ENCODE measurements at places on chromosomes 6 and 20.

DNA sequence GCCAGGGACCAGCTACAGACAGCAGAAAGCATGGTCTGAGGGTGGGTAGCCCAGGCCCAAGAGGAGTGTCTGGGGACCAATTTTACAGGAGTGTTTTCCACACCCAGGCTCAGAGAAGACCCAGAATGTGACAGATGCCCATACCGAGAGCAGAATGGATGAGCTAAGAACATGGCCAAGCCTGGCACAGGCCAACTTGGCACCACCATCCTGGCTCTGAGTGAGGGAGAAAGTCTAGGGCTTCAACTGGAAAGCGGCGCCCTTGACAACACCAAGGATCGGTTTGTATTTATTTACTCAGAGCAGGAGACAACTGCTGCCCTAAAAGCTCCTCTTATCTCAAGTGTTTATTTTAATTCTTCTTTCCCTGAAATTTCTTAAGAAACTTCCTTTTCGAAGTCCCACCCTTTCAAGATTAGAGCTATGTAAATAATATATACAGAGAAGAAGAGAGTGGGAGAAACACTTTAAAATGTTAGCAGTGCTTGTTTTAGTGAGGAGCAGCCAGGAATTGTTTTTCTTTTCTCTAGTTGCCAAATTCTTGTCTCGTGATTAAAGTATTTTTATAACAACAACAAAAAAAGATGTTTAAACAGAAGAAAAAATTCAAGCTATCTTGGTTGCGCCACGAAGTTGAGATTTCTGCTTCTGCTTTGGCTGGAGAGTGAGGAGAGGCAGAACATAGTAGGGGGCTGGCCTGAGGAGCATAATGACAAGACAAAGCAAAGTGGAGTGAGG is 16.2 kb downstream of the TNXB start:
- DNase-seq, result no peak

- no peak for DNase-seq
These were observed 489 bp downstream of the TBX18 start for GRCh38 chr6:84763886-84764331.

- no peak for DNase-seq
These were observed 679.5 kb upstream of the NRSN1 start for GRCh38 chr6:23446469-23446967.

DNA sequence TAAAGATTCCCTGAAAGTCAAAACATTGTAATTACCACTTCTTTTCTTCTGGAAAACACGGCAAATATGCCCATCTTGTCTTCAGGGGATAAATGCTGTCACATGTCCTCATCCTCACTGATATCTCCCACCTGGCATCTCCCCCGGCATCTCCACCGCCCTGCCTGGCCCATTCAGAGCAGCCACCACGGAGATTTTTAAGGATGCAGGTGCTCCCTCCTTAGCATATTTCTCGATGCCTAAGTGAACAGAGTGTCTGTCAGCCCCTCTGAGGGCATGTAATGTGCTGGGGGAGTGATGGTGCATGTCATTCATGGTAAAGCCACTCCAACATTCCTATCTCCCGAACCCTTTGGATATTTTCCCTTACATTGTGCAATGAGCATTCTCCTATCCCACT is 215.5 kb downstream of the PREX1 start:
- DNase-seq, result no peak

DNA sequence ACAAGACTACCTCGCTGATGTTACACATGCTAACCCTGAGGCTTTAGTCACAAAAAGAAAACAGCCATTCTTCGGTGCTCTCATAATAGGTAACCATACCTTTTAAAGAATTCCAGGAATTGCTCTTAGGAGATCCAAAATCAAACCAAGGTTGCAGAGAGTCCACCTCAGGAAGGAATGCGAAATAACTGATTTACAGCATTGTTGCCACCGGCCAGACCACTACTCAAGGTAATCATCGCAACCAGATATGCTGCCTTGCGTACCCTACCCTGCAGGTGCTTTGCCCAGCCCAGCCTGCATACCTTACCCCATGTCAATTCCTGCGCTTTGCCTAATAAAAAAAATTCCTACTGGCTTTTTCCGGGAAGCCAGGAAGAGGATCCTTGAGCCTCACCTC is 27.0 kb downstream of the NUP153 start:
- no peak for DNase-seq

DNA sequence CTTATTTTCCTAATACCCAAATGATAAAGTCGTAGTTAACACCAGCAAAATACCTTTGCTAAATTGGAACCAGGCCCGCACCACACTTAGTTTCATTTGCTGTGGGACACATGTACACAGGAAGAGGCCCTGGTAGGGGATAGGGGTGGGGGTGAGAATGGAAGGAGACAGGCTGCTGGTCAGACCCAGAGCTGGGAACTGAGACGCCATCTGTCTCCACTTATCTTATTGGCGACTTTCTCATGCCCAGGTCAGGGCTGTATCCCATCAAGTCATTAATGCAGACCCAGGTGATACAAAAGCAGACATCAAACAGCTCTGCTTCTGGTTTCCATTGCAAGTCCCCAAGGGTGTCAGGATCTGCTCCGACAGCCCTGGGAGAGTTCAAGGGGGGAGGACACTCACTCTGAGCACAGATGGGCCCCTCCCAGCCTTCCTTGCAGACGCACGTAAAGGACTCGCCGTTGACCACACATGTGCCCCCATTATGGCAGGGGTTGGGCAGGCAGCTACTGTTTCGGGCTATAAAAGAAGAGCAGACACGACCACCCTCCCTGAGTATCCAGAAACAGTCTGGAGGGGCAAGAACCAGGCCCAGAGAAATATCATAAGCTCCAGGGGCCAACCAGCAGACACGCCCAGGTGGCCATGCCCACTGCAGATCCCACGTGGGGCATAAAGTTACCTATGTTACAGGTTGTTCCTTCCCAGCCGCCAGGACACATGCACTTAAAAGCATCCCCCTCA is 29.2 kb downstream of the JAG1 start:
- DNase-seq, result no peak

- DNase-seq, result no peak
These were observed 118.1 kb upstream of the ENPP5 start for GRCh38 chr6:46288835-46289234.

DNA sequence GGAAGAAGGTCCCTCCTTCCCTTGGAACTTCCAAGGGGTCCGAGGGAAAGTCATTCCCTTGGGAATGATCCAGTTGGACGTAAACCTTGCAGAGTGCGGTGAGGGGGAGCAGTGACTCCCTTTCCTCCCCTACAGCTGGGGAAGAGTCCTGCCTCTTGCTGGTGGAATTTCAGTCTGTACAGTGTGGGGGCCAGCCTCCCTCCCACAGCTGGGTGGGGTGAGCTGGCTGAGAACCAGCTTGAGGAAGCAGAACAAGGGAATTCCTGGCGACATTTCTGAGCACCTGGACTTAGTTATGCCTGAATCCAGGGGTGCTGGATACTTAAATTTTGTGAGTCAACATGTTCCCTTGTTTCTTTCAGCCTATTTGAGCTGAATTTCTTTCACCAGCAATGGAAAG is 152.0 kb downstream of the ANKRD60 start:
- DNase-seq, result no peak

- no peak for DNase-seq
These were observed 32.5 kb upstream of the SMLR1 start for GRCh38 chr6:130794738-130795137.

- no peak for DNase-seq
These were observed 58.3 kb downstream of the IPCEF1 start for GRCh38 chr6:154298297-154298696.

- no peak for DNase-seq
These were observed 42.8 kb upstream of the SLC22A23 start for GRCh38 chr6:3499603-3500002.

- no peak for DNase-seq
These were observed 6.8 kb upstream of the PLCB4 start for GRCh38 chr20:9062066-9062465.

DNA sequence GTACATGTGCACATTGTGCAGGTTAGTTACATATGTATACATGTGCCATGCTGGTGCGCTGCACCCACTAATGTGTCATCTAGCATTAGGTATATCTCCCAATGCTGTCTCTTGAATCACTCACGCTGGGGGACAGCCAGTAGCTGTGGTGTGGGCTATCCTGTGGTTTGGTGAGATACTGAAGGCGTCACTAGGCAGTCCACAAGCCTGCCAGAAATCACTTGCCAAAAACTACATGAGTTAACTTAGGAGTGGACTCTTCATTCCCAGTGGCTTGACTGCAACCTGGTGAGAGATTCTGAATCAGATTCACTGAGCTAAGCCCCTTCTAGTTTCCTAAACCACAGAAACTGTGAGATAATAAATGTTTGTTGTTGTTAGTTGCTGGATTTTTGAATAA is 191.3 kb downstream of the TSHZ2 start:
- no peak for DNase-seq

GRCh38 chr20:32522776-32523612 is 62.1 kb downstream of the NOL4L start:
- no peak for DNase-seq

DNA sequence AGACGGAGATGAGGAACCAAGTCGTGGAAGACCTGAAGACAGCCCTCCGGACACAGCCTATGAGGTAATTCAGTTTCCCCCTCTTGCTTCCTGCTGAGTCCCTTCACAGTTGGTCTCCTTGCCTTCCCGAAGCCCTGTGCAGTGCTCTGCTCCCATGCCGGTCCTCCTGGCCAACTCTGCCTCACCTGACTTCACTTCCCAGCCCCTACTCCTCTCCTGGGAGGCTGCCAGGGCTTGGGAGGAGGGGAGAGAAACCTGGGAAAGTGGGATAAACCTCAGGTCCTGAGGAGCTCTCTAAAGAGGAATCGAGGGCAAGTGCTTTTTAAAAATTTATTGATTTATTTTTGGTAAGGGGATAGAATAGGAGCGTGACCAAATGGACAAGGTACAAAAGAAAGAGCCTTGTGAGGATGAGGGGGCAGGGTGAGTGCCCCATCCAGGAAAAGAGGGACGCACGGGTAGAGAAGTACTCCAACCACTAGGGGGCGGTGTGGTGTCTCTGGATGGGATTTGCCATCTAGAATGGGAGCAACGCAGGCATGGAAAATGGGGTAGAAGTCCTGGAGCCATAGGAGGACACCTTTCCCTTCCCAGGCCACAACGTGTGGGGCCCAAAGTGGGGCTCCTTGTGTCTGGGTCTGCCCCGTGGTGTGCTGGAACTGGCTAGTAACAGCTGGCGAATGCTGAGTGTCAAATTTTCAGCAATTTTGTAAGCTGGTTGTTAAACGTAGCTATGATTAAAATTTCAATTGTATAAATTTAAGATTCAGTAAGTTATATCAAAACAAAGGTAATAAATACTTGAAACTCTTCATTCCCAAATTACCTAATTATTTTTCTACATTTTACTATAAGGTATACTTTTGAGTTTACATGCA is 69.0 kb downstream of the MOCS1 start:
- peak; percentile 82 for DNase-seq

DNA sequence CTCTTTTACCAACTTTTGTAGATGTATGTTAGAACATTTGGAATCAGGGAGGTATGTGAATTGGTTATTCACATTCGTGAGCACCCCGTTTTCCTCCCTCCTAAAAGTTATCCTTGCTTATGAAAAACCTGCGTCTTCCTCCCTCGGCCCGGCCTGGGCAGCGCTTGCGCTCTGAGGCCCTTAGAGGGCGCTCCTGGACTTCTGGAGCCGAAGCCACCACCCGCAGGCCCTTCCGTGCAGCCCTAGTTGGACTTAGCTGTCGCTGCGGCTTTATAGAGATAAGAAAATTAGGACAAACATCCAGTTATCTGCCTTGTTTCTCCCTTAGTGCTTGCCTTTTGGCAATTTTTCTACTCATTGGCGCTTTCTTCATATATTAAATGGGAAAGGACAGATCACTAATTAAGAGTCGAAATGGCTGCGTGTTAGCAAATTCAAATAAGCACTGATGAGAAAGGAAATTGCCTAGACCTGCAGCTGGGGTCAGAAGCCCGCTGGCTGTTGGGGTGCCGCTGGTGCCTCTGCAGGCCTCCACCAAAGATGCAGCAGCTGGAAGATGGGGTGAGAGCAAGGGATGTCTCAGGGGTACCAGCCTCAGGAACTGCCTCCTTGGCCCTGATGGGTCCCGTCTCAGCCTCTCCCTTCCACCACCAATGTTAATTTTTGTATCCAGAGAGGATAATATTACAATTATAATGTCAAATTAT is 5.2 kb downstream of the FNDC1 start:
- peak; percentile 66 for DNase-seq

DNA sequence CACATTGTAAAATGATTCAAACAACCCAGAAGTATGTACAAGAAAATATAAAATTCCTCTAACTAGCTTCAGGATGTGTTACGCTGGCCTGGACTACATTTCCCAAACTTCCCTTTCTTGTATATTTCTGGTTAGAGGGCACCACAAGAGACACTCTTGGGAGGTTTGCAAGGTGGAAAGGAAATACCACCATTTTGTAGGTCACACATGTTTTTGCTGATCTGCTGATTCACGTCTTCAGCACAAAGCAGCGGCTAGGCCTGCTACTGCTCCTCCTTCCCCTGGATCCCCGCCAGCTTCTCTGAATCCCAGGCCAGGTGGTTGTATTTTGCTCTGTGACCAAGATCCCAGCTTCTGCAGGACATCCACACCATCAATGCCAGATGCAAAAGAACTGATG is 104.2 kb downstream of the AGPAT4 start:
- DNase-seq, result no peak

DNA sequence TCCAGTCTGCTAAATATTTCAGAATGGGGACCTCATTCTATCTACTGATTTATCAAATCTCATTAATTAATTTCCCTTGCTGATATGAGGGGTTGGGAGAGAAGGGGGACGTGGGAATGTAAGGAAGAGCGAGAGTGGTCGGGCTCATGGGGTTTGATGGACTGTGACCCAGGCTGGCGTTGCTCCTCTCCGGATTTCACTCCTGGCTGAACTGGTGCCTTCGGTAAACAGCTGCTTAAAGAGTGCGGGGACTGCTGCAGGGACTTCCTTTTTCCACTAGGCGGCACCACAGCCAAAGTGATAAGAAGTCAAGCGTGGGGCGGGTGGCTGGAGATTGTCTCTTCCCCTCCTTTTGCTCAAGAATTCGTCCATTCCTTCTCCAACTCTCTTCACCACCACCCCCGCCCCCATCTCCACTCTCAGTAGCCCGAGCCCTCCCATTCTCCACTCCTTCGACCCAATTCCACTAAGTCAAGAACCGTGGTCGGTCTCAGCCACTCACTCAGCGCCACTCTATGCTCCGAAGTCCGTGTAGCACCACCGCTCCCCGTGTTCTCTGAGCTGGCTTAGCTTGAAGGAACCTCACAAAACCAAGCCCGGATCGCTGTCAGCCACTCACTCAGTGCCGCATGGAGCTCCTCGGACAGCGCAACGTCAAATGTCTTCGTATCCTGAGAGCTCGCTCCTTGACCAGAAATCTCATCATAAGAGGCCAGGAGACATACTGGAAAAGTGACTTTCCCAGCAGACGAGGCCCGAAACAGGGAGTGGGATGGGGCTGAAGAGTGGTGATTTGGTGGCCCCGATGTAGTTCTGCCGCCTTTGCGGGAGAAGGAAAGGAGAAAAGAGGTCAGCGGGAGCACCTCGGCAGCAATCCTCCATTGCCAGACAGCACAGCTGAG is 9.7 kb downstream of the TRIM31 start:
- peak; percentile 93 for DNase-seq

DNA sequence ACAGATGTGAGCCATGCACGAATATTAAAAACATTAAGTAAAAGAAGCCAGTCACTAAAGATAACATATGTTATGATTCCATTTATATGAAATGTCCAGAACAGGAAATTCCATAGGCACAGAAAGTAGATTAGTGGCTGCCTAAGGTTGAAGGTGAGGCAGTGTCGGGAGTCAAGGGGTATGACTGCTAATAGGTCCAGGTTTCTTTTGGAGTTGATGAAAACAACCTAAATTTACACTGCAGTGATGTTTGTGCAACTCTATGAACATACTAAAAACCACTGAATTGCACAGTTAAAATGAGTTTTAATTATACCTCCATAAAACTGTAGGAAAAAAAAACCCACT is 14.4 kb downstream of the SRPK1 start:
- DNase-seq, result no peak

Data from transverse colon (tissue), 4 donors.